CD4-positive, alpha-beta T cell treated with Interleukin-6 at 100 ng/mL for 8 hours (primary cell): ENCODE measurements at places on chromosomes 2 and 18.

DNA sequence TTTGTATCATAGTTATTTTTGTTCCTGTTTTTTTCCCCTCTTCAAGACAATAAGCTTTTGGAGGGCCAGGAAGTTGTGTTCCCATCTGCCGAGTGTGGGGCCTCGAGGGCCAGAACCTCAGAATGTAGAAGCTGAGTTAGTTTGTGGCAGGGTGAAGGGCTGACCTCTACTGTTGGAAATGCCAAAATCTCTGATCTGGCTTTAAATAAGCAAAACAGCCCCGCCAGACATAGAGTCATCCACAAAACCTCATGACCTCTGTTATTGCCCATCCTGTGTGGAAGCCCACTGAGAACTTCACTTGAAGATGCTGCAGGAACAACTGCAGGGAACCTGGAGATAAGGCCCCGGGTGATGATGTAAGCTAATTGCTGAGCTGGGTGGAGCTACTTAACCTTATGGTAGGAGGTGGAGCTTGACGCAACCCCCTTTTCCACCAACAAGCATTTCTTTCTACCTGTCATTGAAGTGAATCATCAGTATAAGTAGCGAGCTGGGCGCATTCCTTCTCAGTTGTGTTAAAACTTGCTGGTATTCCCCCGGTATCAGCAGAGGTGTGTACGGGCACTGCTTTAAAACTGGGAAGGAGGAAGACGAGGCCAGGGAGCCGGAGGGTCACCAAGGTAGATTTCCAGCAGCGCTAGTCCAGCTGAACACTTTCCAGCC, 177.2 kb downstream of the NEDD4L start:
- DNase-seq, result no peak

GRCh38 chr18:22074282-22075070, 94.9 kb upstream of the GATA6 start:
- DNase-seq, result no peak

DNA sequence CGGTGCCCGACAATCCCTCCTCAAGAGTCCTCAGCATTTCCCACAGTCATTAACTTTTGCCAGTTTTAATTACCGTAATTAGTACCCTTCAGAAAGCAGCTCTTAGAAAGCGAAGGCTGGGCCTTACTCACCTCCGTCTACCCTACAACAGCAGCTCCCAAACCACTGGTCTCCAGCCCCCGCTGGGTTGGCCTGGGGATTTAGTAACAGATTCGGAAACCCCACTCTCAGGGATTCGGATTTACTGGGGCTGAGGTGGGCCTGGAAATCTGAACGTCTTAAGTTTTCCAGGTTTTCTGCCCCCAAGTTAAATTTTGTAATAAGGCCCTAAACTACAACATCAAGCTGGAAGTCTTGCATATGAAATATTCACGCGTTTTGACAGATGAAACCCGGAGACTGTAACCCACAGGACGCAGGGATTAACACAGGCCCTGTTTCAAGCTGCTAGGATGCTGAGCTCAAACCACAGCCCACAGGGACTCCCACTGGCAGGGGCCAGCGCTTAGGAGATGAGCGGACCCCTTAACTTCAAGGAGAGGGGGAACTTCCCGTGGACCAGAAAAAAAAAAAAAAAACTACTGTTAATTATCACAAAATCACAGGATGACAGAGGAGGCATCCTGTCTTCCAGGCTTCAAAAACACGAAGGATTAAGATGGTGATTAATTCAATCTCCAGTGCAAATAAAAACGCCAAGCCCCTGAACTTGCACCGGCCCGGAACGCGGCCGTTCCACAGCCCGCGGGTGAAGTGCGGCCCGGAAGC, 985 bp downstream of the ILKAP start:
- no peak for DNase-seq

GRCh38 chr18:2948038-2948437, 64.9 kb downstream of the LPIN2 start:
- no peak for DNase-seq

DNA sequence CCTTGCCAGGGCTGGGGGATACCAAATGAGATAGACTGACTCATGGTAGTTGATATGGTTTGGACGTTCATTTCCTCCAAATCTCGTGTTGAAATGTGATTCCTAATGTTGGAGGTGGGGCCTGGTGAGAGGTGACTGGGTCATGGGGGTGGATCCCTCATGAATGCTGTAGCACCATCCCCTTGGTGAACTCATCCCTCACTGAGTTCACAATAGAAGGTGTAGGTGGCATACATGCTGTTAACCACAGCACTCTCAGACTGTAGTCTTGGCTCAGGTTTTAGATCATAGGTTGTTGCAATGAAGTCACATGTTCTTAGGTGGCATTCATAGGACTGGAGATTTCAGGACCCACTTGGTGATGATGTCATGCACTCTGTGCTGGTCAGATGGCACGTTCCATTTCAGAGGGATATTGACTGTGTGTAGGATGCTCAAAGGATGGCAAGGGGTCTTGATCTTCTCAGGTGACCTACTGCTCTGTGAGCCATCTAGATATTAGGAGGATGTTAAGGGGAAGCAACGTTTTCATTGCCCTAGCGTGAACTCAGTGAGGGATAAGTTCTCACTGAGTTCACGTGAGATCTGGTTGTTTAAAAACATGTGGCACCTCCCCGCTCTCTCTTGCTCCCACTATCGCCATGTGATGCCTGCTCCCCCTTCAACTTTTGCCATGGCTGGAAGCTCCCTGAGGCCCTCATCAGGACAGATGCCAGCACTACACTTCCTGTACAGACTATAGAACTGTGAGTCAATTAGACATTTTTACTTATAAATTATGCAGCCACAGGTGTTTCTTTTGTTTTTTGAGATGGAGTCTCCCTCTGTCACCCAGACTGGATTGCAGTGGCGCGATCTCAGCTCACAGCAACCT, 73.8 kb upstream of the ACAA2 start:
- DNase-seq, result no peak

DNA sequence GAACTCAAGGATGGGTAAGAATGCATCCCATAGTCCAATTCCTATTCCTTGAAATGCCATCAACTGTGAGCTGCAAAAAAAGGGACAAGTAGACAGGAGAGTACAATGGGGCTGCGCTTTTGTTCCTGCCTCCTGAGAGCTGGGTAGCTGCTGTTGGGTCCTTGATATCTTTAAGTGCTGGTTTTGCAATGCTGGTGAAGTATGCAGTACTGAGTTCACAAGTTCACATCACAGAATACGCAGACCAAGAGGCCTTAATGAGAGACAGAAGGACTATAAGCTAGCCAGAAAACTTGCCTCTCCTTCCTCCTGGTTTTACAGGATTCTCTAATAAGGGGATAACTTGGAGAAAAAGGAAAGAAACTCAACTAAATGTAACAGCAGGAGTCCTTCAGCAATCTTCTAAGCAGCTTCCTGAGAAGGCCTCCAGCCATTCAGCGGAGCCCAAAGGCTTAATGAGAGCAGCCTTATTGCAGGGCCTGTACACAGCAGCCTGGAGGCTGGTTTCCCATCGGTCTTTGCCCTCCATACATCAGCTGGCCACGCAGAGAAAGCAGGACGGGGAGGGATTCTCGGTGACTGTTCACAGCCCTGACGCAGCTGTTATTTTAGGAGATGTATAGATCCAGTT, 293.1 kb downstream of the CDCA7 start:
- no peak for DNase-seq

DNA sequence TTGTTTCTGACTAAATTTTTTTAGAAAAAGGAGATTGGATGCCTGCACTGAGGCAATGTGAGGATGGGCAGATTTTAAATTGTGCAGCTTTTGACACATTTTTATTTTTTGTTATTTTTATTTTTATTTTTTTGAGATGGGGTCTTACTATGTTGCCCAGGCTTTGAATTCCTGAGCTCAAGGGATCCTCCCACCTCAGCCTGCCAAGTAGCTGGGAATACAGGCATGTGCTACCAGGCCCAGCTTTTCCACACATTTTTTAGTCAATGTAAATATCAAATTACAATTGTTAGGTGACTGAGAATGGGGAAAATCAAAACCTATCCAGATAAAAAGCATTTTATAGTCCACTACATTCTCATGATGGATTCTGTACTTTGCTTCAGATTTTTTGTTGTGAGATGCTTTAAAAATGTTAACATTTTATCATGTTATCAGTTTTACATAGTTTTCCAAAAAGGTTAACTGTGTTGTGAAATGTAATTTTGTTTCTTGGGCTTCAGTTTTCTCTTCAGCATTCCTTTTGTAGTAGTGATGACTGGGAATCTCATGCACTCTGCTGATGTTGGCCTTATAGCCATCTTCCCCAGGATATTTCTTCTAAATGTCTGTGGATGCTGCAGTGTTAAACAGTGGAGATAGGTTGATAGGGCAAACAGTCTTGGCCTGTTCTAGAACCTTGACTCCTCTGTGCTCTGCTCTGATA, 41.4 kb downstream of the PKP4 start:
- no peak for DNase-seq

- no peak for DNase-seq
Measured at GRCh38 chr18:27298214-27298804, 113.2 kb upstream of the CHST9 start.

GRCh38 chr2:232350804-232351685, 27.5 kb upstream of the ALPP start:
- DNase-seq, result no peak

DNA sequence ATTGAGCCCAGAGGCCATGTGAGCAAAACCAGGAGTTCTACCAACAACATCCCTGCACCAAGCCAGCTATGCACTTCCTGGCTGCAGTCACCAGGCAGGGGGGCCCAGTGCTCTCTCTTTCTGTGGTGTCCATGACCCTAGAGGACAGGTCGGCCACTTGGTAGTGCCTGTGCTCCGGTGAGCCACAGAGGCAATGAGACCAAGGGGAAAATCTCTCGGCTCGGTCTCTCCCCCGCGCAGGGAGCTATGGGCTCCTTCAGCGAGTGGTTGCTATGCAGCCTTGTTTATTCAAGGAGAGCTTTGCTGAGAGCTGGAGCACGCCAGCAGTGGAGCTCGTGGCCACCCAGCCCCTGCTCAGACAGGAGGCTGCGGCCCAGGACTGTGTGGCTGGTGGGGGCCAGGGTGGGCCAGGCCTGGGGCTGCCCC, at the start of gene TOGARAM2:
Gene TOGARAM2 (plus strand): TSS at position 283 of the 426 bp plus-strand sequence. CDS start 13,537 bp downstream, outside the sequence.
- no peak for DNase-seq

DNA sequence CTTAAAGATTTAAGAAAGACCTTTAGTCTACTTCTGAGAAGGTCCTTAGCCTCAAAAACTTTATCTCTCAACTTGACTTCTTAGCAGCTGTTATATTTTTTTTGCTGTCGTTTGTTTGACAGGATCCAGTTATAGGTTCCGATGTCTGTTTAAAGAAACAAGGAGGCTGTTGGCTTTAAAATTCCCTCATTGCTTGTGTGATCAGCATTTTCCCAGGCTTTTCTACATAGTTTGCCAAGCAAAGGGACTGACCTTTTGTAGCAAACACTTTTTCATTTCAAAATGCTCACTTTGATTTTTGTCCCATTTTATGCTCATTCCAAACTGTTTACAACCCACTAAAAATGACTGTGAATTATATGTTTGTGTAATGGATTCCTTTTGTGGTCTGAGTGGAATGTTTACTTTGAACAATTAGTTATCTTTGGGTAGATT, 394.9 kb downstream of the ARHGAP15 start:
- DNase-seq, result no peak

GRCh38 chr2:215507136-215507535, 71.3 kb upstream of the FN1 start:
- DNase-seq, result no peak

- no peak for DNase-seq
Measured at GRCh38 chr2:14975381-14975780, 342.9 kb downstream of the LRATD1 start.

DNA sequence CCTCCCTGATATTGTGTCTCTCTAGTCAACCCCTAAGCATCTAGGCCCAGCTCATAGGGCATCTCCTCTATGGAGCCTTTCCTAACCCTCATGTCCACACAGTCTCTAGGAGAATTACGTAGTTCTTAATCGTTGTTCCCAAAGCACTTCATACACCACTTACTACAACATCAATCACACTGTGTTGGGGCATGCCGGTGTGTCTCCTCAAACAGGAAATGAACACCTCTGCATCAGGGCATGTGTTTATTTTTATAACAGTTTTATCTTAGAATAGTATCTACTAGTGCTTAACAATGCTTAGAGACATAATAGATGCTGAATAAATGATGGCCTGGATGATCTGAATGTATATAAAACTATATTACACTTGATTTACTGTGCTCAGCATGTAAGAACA, 19.7 kb downstream of the CYP1B1 start:
- no peak for DNase-seq

GRCh38 chr18:41004324-41004723, 950.7 kb upstream of the PIK3C3 start:
- no peak for DNase-seq

GRCh38 chr2:222042666-222043065, 256.1 kb downstream of the PAX3 start:
- DNase-seq, result no peak

DNA sequence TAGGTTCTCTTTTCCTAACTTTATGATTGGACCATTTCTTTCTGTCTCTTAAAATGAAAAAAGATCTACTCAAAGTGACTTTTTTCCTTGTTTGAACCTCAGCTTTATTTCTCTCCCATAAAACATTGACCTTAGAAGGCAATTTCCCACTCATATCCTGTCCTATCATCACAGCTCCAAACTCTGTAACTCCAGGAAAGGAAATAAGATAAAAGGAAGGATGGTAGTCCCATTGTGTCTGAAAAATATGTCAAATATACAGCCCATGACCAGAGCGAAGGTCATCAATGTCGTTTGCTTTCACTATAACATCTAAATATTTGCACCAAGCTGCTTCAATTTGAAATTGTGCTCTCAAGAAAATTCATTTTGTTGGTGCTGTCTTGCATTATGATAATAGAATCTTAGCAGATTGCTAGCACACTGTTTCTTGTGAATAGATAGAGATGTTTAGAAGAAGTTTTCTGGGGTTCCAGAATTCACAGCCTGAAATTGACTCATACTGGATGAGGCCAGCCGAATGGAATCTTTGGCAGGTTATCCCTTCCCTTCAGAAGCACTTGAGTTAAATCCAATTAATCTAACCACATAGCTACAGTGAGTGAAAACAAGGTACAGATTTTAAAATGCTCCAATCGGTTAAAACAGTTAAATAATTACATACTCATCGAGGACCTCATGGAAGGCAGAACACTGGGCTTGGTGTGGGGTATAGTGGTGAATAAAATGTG, 95.1 kb downstream of the CRIM1 start:
- no peak for DNase-seq

GRCh38 chr2:105794926-105795574, 50.3 kb downstream of the NCK2 start:
- DNase-seq, result no peak

- DNase-seq, result no peak
Measured at GRCh38 chr2:11213090-11213638, 57.9 kb downstream of the SLC66A3 start.

DNA sequence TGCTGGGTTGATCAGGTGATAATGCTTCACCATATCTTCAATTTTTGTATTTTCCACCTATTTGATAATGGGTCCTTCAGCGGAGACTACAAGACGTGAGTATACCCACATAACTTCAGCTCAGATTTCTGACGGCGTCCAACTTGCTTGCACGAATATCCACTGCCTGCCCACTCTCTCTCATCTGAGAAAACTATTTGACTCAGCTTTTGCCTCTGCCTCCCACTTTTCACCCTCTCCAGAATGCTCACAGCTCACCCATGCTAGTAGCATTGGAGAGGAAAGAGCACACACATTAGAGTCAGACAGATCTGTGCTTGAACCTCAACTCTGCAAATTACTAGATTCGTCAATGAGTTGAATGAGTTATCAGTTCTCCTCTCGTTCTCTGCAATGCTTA, 166.8 kb downstream of the BCL2 start:
- no peak for DNase-seq
